ENCODE measurements at places on chromosomes 12 and 14.

GRCh38 chr12:109927622-109928021 is 27.5 kb downstream of the TCHP start:
- peak; percentile 62 for DNase-seq

DNA sequence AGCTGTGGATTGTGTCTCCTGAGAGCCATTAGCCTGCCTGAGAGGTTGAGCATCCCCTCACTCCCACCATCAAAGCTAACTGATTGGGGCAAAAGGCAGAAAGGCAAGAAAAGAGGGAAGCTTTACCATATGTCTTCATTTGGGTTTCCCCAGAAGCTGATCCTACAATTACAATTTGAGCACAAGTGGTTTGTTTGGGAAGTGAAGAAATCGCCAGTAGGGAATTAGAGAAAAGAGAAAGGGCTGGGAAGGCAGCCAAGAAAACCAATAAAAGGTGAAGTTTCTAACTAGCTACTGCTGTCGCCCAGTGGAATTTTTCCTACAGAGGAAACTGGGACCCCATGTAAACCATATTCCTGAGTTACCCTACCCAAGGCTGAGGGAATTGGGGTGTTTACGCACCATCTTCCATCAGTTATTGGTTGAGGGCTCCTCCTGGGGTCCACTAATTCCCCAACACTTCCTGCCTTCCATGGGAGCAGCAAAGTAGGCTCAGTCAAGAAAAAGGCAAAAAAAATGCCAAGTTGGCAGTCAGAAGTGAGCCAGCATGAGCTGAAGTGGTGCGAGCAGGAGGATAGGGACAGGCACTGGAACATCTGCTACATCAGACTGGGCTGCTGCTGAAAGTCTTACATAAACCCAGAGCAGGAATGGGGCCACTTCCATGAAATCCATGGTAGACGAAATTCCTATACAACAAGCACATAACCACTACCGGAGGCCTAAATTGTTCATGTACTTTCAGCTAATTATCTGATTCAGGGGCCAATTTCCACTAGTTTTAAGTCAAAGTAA is 17.3 kb downstream of the KCNK10 start:
- DNase-seq = no peak

GRCh38 chr14:63231766-63232165 is 27.5 kb downstream of the RHOJ start:
- DNase-seq = no peak

DNA sequence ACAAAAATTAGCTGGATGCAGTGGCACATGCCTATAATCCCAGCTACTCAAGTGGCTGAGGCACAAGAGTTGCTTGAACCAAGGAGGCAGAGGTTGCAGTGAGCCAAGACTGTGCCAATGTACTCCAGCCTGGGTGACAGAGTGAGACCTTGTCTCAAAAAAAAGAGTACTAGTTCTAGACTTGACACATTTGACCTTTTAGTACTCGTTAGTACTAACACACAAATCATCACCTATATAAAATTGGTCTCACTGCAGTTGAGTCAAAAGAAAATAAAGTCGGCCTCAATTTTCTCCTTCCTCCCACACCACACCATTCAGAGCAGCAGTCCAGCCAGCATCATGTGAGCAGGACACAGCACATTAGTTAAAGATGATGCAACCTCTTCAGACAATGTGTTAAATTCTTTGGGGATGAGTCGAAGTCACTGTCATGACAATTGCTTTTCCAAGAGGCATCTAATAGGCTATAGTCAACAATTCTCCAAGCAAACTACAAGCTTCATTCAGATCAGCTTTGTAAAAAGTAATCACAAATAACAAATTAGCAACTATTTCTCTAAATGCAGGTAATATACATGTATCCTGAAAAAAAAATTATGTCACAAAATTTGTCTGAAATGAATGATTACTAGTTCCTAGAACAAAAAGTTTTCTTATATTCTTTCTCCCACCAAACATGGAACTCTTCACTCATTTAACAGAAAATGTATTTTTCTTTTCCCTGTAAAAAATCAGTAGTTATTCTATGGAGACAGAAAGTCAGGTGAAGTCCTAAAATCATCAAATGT is 55.6 kb downstream of the CLIP1 start:
- DNase-seq = peak; percentile 16

DNA sequence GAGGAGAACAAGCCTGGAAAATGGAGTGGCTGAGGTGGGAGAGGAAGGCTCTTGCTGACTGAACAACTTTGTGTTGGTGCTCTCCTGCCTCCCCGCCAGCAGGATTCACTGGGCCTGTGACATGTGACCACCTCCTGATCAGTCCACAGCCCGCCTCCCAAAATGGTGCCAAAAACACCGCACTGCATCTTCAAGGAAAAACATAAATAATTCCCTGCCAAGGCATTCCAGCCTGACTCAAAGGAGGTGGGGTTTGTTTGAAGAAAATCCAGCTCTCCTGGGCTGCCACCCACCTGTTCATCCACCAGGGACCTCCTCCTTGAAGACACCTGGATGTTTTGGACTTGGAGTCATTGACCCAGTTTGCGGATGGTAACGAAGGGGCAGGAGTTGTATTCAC is 83.8 kb upstream of the PIWIL1 start:
- DNase-seq = no peak

- no peak for DNase-seq
These were observed 57.6 kb downstream of the HEATR5A start for GRCh38 chr14:31362746-31363145.

DNA sequence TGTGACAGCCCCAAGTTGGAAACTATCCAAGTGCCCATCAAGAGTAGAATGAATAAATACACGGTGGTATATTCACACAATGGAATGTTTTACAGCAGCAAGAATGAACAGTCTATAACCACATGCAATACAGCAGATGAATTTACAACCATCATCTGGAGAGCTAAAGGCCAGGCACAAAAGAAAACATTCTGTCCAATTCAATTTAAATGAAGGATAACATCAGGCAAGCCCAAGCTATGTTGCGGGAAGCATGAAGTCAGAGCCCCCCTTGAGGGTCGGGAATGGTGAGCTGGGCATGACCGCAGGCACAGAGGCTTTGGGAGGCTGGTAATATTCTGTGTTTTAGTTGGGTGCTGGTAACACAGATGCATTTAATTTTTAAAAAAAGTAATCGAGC is 76.0 kb downstream of the SYNE3 start:
- DNase-seq = no peak

GRCh38 chr12:2646341-2646740 is 148.4 kb upstream of the FKBP4 start:
- no peak for DNase-seq

- DNase-seq = no peak
These were observed 15.2 kb upstream of the PLEKHG6 start for GRCh38 chr12:6295094-6295811.

DNA sequence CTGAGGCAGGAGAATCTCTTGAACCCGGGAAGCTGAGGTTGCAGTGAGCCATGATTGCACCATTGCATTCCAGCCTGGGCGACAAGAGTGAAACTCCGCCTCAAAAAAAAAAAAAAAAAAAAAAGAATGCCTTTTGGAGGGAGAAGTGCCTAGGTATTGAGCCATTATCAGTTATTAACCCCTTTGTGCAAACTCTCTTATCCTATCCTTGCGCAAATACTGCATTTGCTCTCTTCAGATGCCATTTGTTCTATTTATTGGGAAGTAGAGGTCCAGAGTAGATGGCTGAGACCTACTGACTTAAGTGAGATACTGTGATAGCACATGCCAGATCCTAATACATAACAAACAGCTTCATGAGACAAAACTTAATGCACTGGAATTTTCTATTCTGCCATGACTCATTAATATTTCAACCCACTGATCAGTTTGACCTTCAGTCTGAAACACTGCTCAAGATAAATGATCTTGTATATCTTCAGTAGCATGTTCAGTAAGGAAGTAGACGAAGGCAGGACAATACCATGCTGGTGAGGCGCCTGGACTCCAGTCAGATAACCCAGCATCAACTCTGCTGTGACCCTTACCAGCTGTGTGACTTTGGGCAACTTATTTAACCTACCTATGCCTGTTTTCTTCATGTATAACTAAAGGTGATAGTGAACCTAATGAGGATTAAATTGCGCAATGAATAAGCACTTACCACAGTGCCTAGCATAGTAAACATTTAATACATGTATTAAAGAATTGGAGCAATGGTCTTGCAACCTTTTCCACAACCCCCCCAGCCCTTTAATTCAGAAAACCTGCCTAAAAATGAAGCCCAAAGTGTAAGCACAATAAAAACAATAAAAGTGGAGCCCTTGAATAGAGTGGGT is 5.7 kb upstream of the DNAAF2 start:
- DNase-seq = no peak

DNA sequence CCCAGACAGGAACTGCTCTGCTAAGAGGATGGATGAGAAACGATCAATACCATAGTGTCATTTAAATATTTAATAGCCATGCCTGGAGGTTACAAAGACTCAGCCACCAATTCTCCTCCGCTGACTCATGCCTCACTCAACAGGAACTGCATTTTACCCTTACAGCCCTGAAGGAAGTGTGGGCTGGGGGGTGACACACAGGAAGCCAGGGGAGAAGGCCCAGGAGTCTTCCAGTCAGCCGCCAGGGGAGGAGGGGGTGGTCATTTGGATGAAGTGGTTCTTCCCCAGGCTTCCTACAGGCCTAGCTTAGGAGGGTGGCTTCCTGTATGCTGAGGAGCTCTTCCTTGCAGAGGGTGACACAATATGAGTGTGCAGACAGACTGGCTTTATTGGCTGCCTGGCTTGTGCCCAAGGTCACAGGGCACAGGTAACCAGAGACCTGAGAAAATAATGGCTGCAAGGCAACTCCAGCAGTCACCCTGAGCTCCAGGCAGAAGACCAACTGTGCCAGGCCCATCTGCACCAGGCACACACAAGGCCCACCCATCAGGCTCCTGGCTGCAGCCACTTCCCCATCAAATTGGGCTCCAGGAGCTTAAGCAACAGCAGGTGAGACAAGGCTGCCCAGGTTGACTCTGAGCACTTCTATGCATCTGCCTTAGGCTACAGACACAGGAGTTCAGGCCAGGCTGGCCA is 30.6 kb upstream of the RPLP0 start:
- DNase-seq = peak; percentile 89

DNA sequence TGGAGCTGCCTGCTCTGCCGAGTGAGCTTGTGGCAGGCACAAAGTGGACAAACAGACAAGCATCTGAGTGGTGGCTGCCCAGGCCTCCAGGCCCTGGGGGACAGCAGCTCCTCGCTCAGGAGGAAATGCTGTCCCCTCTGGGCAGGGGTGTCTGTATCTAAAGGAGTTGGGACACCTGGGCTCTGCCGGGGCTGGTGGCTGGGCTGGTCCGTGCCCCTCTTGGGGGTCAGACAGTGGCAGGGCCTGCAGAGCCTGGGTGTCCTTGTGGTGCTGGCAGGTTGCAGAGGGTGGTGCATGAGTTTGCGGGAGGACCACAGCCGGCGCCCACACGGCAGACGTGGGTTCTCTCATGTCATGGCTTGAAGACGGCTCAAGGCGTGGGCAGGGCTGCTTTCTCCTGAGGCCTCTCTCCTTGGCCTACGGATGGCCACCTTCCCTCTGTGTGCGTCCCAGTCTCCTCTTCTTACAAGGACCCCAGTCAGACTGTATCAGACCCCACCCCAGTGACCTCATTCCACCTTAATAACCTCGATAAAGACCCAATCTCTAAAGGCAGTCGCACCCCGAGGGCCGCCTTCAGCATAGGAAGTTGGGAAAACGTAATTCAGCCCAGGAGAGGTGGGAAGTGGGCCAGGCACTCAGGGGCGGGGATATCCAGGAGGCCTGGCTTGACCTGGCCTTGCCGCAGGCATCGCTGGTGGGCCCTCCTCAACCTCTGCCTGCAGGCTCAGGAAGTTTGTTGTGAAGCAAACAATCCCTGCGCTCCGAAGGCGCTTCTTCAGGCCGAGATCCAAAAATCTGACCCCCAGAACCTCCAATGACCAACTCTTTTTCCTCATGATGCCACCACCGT is 110.0 kb downstream of the KIF26A start:
- no peak for DNase-seq

Data from activated CD4-positive, alpha-beta T cell treated with anti-CD3 and anti-CD28 coated beads for 48 hours (primary cell).